GM12878 (cell line): ENCODE measurements at places on chromosomes 5 and 9.
A peak's percentile ranks its signal among the peaks of the same experiment; 100 is the strongest.

GRCh38 chr5:127585661-127586060 lies 63.2 kb upstream of the CTXN3 start:
- no peak for DNase-seq
- H3K27ac ChIP-seq, result peak overlapping the region; percentile 28
- H3K4me3 ChIP-seq, result no peak overlapping the region
- no peaks in the 10 kb centered on the region for H3K27me3 ChIP-seq
- H3K36me3 ChIP-seq, result no peaks in the 10 kb centered on the region

GRCh38 chr5:38463634-38464521 lies 92.6 kb downstream of the LIFR start:
- no peak overlapping the region for H3K27ac ChIP-seq
- H3K4me3 ChIP-seq, result no peak overlapping the region
- no peak for DNase-seq
- no peaks in the 10 kb centered on the region for H3K36me3 ChIP-seq
- no peaks in the 10 kb centered on the region for H3K4me1 ChIP-seq

DNA sequence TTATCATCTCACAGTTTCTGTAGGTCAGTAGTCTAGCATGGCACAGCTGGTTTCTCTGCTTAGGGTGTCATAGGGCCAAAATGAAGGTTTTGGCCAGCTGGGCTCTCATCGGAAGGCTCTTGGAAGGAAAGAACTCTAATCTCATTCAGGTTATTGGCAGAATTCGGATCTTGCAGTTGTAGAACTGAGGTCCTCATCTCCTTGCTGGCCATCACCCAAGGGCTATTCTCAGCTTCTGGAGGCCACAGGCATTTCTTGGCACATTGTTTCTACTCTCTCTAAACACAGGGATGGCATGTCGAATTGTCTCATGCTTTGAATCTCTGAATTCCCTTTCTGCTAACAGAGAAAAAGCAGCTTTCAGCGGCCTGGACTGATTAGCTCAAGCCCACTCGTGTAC lies 258.0 kb upstream of the SMARCA2 start:
- H3K4me1 ChIP-seq, result peaks cover 10% of the 10 kb centered on the region
- no peak for DNase-seq
- no peak overlapping the region for H3K27ac ChIP-seq
- H3K4me3 ChIP-seq, result no peak overlapping the region
- H3K27me3 ChIP-seq, result no peaks in the 10 kb centered on the region
- H3K36me3 ChIP-seq, result no peaks in the 10 kb centered on the region

DNA sequence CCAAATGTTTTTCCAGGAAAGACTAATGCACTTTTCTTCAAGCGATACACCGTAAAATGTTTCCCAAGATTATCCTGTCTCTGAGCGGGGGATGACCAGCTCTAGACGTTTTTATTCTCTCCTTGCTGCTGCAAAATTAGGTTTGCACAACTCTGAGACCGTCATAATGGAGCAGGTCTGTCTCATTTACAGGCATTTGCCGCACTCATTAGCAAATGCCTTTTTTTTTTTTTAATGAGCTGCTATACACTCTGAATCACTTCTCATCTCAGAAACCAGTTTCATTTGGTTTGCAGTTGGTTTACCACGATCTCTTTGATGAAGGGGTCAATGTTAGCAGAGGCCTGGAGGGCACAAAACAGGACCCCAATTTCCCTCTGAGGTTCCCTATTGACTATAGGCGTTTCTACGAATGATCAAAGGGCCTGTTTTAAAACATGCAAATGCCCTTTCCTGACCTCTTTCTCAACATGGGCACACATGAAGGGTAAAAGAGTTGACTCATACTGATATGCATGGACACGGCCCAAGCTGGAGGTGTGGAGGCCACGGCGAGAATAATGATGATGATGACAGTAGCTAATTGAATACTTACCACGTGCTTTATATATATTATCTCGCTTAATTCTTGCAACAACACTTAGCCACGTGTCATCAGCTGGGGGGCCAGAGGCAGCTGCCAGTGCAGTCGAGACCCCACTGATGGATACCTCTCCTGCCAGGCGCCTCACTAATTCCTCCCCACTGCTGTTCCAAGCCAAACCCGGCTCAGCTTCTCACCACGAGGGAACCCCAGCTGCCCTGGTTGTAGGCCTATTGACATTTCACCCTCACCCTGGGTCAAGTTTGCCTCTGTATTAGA lies 89.9 kb upstream of the PTCH1 start:
- H3K36me3 ChIP-seq, result no peaks in the 10 kb centered on the region
- no peaks in the 10 kb centered on the region for H3K4me1 ChIP-seq
- no peak overlapping the region for H3K27ac ChIP-seq

GRCh38 chr5:142685418-142686209 lies at the start of gene FGF1:
Gene FGF1 (minus strand): TSS chr5:142686090. CDS start chr5:142614127, 71,963 bp downstream.
- no peak within 1 kb of the TSS for H3K4me3 ChIP-seq
- H3K27ac ChIP-seq, result no peak within 1 kb of the TSS
- no peaks in the 10 kb centered on the region; the same call in 1 of the 2 replicates for H3K27me3 ChIP-seq
- H3K4me1 ChIP-seq, result no peaks in the 10 kb centered on the region

GRCh38 chr9:91006046-91006445 lies 204.4 kb downstream of the SYK start:
- no peaks in the 10 kb centered on the region for H3K4me1 ChIP-seq
- H3K36me3 ChIP-seq, result no peaks in the 10 kb centered on the region
- DNase-seq, result no peak

DNA sequence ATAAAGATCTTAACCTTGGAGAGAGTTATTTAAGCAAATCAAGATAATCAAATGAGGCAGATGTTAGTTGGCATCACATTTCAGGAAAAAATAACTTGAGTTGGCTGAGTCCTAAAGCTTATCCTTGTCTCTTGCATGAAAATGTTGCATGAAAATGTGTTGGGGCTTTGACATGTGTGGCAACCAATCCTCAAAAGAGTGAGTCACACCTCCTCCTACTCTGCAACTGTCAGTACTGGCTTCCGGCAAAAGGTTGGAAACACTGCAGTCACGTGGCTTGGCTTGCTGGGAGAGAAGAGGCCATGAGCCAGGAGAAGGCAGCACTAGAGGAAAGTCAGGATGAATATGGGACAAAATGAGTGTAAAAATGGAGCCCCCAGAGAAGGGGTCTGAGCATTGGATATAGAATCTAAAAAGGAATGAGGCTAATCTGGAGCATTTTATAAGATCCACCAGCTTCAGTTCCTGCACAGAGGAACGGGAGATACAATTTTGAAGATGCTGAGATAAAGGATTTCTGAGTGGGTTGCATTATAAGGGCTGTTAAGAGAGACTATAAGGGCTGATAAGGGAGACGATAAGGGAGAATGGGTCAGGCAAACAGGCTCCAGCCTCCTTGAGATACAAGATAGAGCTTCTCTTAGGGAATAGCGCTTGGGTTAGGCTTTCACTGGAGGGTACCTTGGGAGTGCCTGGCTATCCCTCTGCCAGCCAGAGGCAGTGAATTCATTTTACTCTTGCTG lies 43.1 kb downstream of the SPATA31D1 start:
- no peak overlapping the region for H3K27ac ChIP-seq
- H3K4me3 ChIP-seq, result no peak overlapping the region
- H3K36me3 ChIP-seq, result no peaks in the 10 kb centered on the region
- no peaks in the 10 kb centered on the region for H3K27me3 ChIP-seq

GRCh38 chr5:6183391-6184390 lies 194.7 kb downstream of the MED10 start:
- DNase-seq, result no peak
- H3K4me1 ChIP-seq, result peaks cover 12% of the 10 kb centered on the region
- no peak overlapping the region for H3K27ac ChIP-seq
- no peak overlapping the region for H3K4me3 ChIP-seq
- H3K36me3 ChIP-seq, result no peaks in the 10 kb centered on the region
